HepG2 (cell line): ENCODE measurements at places on chromosomes 12 and 14.

DNA sequence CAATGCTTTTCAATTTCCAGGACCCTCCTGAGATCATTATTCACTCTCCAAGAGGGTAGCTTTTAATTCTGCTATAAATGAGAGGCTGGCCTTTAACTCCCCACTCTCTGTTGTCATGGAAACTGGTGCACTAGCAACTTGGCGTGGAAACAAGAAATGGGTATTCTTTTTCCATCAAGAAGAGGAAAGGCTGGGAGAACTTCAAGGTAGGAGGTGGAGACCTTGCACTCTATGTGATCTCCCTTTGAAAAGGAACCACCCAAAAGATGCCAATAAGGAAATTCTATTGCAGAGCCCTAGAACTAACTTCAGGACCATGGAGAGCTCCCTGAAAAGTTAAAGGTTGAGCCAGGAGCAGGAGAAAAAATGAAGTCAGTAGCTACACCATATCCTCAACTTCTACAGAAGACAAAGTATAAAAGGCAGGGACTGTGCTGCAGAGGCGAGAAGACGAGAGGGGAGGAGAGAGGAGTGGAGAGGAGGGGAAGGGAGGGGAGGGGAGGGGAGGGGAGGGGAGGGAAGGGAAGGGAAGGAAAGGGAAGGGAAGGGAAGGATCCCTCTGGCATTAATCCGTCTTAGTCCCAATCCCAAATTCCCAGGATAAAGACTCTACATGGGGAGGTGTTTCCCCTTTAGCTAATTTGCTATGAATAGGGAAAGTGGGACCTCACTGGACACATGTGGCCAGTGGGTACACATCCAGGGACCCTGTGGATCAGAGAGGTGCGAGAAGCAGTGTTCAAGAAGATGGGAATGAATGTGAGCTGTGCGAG lies 46.7 kb upstream of the FICD start:
- peak; percentile 21 for DNase-seq

- DNase-seq: no peak
These were observed 205.0 kb downstream of the SUDS3 start for GRCh38 chr12:118581371-118581770.

DNA sequence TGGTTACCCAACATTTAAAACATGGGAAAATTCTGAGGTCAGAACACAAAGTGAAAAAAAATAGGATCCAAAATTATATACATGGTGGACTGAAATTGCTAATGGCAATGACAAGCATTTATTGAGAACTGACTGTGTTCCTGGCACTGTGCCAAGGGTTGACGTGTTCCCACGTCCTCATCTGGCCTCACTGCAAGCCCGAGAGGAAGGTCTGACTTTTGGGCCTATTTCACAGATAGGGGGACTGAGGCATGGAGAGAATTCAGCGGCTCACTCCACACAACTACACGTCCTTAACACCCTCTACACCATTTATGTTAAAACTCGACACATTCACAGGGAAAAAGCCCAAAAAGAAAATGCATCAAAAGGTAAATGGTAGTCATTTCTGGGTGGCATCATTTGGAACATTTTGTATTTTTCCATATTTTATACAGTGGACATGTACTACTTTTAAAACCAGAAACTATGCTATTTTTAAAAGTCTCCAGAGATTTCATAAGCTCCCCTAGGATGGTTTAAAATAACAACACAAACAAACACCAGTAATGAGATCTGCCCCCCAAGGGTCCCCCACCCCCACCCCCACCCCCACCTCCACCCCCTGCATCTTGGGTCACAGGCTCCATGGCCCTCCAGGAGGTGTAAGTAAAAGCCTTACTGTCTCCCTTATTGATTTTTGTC lies 27.7 kb downstream of the CLMN start:
- DNase-seq: no peak

DNA sequence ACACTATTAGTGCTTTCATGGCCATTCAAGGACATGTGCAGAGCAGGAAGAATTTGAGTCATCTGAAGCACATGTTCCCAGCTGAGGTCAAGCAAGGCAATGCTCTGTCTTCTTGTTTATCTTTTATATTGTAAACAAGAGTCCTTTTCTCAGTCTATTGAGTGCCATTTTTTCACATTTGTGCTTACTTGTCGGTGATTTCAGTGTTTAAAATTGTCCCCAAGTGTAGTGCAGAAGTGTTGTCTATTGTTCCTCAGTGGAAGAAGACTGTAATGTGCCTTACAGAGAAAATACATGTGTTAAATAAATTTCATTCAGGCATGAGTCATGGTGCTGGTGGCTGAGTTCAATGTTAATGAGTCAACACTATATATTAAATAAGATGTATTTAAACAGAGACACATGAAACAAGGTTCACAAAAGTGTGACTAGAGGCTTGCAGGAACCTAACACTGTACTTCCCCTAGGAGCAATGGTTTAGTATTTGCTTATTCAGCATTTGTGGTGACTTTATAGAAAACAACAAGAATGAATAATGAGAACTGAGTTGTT lies 391.1 kb downstream of the LRIG3 start:
- no peak for DNase-seq

DNA sequence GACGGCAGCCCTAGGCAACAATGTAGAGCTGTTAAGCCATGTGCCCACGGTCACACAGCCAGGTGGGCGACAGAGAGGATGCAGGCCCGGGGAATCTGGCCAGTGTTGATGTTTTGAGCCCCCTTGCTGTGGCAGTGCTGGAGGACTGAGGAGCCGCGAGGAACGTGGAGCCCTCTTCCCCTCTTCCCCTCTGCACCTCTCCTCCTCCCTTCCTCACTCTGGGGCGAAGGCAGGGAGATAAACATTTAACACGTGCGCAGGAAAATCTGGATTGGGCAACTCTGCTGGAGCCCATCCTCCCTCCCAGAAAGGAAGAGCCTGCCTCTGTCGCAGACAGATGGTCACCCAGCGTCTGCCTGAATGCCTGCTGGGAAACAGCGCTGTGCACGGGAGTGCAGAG lies 376.8 kb downstream of the FUT8 start:
- DNase-seq: peak; percentile 3

GRCh38 chr12:66059666-66060065 lies 70.9 kb downstream of the LLPH start:
- no peak for DNase-seq

- no peak for DNase-seq
These were observed 7.4 kb upstream of the TUBA1B start for GRCh38 chr12:49138587-49138986.

GRCh38 chr14:60654334-60654821 lies 5.1 kb upstream of the SIX1 start:
- DNase-seq: no peak

GRCh38 chr14:82719617-82720016 lies 1186.0 kb upstream of the SEL1L start:
- no peak for DNase-seq
